ENCODE measurements at places on chromosomes 11 and 22.

DNA sequence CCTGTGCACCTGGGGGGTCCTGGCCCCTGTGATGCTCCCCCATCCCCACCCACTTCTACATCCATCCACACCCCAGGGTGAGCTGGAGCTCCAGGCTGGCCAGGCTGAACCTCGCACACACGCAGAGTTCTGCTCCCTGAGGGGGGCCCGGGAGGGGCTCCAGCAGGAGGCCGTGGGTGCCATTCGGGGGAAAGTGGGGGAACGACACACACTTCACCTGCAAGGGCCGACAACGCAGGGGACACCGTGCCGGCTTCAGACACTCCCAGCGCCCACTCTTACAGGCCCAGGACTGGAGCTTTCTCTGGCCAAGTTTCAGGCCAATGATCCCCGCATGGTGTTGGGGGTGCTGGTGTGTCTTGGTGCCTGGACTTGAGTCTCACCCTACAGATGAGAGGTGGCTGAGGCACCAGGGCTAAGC is 20.0 kb upstream of the TALDO1 start:
- no peak for DNase-seq

DNA sequence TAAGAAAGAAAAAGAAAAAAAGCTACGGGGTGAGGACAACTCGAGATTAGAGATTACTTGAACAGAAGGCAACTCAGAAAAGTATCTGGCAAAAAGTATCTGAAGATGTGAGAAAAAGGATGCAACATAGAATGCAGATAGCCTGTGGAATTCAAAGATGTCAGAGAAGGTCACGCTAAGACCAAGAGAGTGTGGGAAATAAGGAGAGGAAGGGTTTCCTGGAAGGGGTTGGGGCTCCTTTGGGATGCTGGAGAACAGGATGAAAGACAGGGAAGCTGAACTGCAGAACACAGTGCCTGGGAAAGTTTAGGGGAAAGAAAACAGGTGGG is 1.2 kb downstream of the GUCY1A2 start:
- DNase-seq = no peak

- DNase-seq = no peak
These were observed 2.1 kb downstream of the LGALS1 start for GRCh38 chr22:37677493-37677974.

- DNase-seq = no peak
These were observed 25.8 kb upstream of the WNT11 start for GRCh38 chr11:76232026-76232665.

DNA sequence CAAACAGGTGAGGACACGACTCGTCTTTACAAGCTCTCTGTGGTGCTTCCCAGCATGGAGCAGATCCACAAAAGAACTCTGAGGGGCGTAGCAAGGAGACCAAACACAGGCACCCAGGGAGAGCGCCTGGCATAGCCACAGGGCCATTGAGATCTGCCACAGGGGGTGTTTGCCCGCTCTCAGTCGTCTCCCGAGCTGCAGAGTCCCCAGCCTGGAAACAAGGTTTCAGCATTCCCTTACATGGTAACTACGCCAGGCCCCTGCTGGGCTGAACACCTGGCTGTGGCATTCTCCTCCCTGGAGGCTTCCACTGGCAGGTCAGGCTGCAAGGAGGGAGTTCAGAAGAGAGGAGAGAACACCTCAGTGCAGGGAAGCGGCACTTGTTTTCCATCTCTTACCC is 962.1 kb downstream of the NTM start:
- no peak for DNase-seq

DNA sequence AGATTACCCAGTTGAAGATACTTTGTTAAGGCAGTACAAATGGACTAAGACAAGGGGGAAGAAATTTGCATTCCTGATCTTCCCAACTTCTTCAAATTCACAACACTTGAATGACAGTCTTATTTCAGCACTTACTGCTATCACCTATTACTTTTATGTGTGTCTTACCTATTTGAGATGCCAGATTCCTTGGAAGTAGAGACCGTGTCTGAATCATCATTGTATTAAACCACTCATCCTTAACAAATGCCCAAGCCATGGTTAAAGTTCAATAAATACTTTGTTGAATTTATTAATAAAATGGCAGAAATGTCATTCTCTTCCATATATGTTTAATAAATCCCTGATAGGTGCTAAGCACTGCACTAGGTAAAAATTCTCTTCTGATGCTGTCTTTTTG is 18.3 kb downstream of the SC5D start:
- no peak for DNase-seq

DNA sequence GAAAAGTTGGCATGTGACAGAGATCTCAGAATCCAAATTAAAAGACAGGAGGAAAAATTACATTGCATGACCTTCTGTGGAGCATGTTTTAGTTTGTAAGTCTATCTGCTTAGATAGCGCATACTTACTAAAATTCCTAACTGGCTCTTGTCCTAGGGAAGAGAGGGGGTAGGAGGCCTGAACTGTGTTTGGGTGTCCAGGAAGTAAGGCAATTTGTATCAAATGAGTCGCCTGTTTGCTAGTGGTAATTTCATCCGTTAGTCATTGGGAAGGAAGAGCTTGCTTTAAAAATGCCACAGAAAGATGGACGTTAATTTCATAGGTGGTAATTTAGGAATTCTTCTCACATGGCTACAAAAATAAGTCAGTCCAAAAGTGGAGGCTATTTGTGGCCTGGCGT is 18.5 kb downstream of the GRK3 start:
- peak; percentile 68 for DNase-seq

GRCh38 chr11:70307176-70307575 is 36.7 kb downstream of the PPFIA1 start:
- DNase-seq = no peak

DNA sequence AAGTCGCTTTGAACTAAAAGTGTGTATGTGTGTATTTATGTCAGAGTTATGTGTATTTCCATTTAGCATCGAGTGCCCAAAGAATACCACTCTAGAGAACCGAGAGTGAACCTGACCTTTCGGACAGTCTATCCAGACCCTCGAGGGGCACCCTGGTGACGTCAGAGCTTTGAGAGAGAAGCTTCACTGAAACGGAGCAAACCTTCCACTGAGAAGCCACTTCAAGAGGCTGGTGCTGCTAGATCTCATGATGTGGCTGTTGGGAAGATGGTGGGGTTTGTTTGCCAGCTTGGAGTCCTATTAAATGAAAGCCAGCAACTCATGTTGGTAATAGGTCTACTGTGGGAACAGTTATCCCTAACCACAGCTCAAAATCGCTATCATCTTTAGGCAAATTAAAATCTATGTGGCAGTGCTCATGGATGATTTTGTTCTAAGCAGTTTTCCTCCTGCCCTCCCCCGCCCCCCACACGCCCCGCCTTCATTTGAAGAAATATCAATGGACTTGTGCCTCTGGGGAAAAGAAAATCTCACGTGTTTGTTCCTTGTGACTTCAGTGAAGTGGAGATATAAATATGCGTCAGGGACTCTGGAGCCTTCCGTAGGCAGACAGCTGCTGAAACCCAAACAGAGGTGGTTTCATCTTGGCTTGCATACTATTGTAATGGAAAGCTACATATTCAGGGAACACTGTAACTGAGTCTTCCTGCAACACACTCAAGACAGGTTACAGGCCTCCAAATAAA is 22.4 kb upstream of the C11orf96 start:
- no peak for DNase-seq

- no peak for DNase-seq
These were observed 2.1 kb downstream of the NECTIN1 start for GRCh38 chr11:119726585-119727522.

- no peak for DNase-seq
These were observed at the start of gene OOSP2 for GRCh38 chr11:60040109-60040508. OOSP2 (plus strand) TSS chr11:60040409; CDS start chr11:60040460, 51 bp downstream.

DNA sequence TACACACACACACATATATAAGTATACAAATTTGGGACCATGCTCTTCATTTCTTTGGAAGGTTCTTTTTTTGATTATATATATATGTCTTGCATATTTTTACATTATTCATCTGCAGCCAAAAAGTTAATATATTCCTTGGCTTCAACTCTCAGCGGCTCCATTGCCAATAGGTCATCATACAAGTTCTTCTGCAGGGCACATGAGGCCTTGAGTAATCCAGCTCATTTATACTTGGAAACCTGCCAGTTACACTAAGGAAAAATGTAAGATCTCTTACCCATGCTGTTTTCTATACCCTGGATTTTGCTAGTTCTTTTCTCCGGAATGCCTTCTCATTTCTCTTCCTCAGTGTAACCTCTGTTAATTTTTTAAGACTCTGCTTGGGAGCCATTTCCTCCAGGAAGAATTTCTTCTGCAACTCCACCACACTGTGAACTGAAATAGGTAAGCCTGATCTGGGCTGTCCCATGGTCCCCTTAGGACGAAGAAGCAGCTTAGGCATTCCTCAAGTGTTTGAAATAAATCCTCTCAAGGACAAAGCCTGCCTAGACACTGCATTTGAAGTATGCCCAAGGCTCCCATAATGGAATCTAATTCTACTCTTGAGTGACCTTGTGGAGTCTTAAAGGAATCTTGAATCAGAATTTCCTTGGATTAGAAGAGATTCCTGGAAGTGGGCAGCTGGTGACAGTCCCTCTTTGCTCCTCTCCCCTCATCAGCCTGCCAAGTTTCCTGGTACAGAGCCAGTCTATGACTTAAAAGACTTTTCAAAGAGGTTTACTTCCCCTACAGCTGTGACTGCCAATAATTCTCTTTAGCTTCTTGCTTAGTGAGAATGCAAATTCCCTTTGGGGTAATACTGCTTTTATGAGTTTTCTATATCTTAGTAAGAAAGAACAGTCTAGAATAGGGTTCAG is 182.8 kb downstream of the C11orf87 start:
- DNase-seq = peak; percentile 25

DNA sequence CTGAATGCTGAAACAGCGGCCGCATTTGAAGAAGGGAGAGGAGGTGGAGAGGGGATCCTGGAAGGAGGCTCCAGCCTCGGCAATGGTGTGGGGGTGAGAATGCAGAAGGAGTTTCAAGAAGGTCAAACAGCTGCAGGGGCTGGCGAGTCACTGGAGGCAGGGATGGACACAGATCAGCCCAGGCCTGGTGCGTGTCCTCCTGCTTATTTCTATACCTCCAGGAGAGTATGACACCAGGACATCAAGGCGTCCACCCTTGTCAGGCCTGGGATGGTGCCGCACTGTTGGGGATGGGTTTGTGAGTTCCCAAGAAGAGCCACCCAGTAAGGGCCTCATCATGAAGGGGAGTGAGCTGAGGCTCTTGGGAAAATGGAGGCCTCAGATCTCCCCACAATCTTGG is 23.1 kb downstream of the IGLL1 start:
- no peak for DNase-seq

- no peak for DNase-seq
These were observed 33.1 kb upstream of the CARD16 start for GRCh38 chr11:105078283-105078682.

- no peak for DNase-seq
These were observed 76.5 kb downstream of the SWAP70 start for GRCh38 chr11:9740202-9740883.

DNA sequence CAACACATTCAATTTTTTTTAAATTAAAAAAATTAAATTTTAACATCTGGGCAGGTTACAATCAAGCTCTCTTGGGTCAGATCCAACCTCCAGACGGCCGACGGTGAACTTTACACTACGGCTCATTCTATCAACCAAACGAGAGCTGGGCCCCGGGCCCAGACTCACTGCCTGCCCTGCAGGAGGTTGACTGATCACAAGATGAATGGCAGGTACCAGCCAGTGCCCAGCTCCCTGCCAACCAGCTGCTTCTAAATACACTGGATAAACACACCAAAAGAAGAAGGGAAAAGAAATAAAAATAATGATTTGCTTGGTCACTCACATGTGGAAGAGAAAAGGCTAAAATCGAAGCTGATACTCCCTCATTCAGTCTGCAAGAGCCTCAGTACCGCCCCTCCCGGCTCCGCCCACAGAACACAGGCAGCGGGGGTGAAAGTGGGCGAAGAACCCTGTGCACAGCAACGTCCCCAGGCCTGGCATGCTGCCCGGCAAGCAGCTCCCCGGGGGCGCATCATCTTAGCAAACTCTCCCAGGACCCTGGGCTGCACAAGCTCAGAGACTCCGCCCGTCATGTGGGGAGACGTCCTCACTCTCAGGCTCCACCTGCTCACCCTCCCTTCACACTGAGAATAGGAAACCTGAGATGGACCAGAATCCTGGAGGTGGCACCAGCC is 303.4 kb downstream of the SHANK2 start:
- DNase-seq = no peak

DNA sequence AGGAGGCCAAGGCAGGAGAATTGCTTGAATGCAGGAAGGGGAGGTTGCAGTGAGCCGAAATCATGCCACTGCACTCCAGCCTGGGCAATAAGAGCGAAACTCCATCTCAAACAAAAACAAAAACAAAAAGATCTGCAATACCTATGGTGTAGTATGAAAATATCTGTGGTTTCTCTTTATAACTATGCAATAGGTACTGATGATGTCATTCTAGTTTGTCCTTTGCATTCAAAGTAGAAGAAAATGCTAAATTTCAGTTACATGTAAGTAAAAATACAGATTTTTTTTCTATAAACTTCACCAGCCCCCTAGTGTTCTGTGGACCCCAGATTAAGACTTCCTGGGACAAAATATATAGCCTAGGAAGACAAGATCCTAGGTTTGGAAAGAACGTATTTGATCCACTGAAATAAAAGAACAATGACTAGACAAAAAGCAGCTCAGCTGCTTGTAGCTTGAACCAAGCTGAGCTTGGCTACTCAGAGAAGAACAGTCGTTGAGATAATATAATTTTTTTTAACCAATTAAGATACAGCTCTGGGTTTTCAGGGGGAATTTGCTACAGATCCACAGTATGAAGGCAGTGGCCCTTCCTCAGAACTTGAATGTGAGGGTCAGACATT is 2.8 kb upstream of the HBE1 start:
- no peak for DNase-seq

- no peak for DNase-seq
These were observed 57.6 kb downstream of the REXO2 start for GRCh38 chr11:114496915-114497314.

DNA sequence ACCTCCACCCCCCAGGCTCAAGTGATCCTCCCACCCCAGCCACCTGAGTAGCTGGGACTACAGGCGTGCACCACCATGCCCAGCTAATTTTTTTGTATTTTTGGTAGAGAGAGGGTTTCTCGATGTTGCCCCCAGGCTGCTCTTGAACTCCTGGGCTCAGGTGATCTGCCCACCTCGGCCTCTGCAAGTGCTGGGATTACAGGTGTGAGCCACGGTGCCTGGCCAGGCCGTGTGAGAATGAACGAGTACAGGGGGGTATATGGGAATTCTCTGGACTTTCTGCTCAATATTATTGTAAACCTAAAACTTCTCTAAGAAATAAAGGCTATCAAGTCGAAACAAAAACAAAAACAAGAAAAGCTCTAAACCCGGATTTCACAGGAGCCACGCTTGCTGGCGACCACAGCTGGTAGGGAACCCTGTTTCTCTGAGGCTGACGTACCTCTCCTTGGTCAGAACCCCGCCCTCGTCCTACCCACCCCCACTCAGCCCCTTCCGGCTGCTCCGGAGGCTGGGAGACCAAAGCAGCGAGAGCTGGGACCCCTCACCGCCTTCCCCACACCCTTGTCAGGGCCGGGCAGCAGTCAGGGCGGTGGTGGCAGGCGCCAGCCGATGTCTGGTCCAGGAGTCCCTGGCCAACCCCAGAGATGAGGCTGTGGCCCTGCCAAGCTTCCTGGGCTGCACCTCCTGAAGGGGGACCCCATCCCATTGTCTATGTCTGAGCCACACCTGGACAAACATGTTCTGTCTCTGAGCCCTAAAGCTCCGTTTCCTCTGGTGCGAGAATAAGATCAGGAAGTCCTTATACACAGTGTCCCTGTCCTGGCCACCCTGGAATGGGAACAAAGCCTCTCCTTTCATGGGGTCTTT is 52.1 kb downstream of the LINC01488 start:
- no peak for DNase-seq
